ENCODE measurements at places on chromosomes 3 and 15. TPM values are rescaled to one million over a fixed set of nuclear protein-coding genes. Genes with fewer than 3 reads are reported as not detected.

DNA sequence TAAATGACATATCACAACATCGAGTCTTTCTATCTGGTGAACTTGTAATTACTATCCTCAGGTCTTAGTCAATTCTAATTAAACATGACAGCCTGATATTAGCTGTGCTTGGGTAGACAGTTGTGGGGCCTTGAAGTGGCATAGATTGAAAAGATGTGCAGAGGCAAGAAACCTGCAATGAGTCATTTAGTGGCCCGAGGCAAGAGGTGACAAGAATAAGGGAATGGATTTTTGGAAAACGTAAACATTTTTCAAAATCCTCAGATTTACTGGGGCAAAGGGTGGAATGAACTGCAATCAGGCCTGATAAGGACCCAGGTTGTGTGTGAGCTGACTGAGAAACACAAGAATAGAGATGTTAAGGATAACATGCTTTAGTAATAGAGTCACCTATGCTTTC lies 29.5 kb upstream of the ULK4 start:
- no peak for DNase-seq

The CHRNA5 gene
- total RNA-seq = 2.4 TPM

DNA sequence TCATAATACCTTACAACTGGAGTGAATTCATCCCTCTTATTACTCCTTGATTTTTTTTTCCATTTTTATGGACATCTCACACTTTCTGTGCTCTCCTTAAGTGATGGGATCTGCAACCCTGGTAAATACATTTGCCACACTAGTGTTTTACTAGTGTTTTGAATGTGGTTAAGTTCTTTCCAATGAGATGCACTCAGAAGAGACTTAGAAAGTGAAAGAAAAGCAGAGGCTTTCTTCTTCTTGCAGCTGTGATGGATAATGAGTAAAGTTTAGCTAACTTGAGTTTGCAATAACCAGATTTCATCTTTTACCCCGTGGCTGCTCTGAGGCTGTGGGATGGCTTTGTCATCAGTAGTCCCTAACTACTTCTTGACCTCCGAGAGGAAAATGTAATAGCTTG lies 1248.4 kb downstream of the NSUN3 start:
- no peak for DNase-seq

The ZNF662 gene
- total RNA-seq = 0.22 TPM

The PTH1R gene
- total RNA-seq = not detected

DNA sequence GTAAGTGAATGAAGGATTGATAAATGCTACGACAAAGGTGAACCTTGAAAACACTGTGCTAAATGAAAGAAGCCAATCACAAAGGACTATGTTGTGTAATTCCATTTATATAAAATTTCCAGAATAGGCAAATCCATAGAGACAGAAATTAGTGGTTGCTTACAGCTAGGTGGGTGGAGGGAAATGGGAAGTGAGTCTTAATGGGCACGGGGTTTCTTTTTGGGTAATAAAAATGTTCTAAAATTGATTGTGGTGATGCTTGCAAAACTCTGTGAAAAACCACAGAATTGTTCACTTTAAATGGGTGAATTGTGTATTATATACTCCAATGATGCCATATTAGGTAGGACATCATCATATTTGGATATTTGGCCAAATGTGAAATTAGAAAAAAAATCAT lies 20.9 kb upstream of the TEX9 start:
- no peak for DNase-seq

GRCh38 chr3:37601832-37602231 lies 259.8 kb upstream of the CTDSPL start:
- DNase-seq = no peak

GRCh38 chr3:150145659-150146058 lies 175.0 kb upstream of the PFN2 start:
- DNase-seq = no peak

DNA sequence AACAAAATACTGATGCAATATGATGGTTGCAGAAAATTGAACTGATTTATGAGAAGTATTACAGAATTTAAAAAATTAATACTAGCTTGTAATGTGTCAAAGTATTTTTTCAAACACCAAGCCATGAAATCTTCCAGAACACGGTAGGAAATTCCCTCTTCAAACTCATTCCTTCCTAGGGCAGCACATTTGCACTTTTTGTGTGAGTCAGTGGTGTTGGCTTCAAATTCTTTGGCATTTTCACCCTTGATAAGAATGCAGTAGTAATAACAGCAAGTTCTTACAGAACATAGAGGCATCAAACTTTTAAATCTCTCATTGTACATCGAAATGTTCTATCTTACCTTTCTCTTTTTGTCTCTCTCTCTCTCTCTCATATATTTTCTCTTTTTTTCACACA lies 191.8 kb downstream of the CGGBP1 start:
- DNase-seq = no peak
